Activated T-cell treated with anti-CD3 and anti-CD28 coated beads, Interleukin-2, amount 50 U/mL, for 48 hours (primary cell): ENCODE measurements at places on chromosomes 6 and 20.

DNA sequence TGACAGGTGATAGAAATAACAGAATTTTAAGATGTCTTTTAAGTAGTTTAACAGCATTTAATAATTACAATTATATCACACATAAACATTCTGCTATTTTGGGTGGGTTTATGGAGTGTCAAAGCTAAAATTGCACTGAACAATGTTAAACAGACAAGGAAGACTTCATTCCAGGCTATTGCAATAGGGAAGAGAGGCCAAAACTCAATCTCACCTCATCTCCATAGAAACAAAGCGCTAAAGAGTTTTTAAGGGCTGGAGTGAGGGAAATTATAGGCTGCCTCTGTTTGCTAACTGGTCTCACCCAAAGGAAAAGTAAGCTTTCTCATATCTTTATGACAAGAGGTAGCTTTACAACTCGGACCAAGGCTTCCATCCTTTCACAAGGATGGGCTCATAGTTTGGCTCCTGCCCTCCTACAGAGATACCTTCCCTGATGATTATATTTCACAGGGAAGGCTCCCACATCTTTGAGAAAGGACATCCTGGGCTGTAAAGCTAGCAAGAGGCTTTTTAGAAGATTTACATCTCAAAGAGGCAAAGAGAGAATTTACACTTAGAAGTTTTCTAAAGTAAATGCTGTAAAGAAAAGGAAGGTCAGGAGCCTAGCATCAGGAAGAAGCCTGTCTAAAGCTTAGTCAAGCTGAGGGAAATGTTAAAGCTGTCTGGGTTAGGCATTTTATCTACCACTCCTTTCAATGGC, 350.2 kb upstream of the IMPG1 start:
- no peak for DNase-seq

GRCh38 chr6:150696190-150696589, 96.5 kb downstream of the PLEKHG1 start:
- DNase-seq: no peak

DNA sequence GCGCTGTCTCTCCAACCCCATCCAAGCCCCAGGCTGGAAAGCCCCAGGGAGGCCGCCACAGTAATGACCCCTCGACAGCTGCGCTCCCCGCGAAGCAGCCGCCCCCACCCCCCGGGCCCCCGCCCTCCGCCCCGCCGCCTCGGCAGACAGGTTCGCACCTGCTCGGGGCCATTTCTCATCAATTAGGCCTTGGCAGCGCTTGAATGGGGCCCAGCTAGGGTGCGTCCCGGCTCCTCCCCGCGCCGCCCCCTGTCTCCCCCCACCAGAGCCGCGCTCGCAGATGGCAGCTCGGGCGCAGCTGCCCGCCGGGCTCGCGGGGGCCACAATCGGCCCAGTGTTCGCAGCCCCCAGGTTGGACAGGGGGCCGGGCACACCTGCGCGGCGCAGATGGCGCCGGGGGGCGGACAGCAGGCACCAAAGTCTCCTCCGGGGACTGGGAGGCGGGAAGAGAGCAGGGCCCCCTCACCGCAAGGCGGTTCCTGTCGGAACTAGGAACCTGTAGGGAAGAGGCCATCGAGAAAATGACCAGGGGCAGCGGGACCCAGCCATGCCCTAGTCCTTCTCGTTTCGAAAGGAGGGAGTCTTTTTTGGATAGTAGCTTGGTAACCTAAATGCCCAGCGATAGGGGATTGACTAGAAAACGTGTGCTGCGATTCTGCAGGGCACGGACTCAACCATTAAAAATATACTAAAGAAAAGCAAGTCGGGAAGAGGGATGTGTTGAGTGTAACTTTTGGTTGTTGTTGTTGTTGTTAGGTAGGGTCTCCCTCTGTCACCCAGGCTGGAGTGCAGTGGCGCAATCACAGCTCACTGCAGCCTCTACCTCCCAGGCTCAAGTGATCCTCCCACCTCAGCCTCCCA, 83.2 kb upstream of the EYA2 start:
- no peak for DNase-seq

GRCh38 chr6:37688078-37688850, 9.4 kb downstream of the MDGA1 start:
- DNase-seq: no peak

GRCh38 chr6:157273756-157274470, 49.4 kb downstream of the TMEM242 start:
- peak; percentile 80 for DNase-seq

GRCh38 chr6:111750753-111751673, 122.2 kb downstream of the FYN start:
- no peak for DNase-seq

DNA sequence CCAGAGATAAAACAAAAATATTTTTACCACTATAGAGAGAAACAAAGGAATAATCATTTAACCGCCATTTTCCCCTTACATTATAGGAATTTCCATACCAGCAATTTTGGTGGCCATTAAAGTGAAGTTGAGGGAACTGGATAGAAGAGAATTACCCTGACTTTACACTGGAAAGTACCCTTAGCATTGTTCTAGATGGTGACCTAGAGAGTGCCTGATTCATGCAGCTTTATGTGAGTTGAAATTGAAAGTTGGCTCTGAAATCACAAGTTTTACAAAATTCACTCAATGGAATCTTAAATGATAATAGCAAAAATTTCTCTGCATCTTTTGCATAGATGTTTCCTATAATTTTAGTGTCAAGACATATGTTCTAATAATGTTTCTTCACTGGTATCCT, 55.7 kb upstream of the PREP start:
- DNase-seq: no peak

- DNase-seq: no peak
Measured at GRCh38 chr20:47003223-47003622, 108.6 kb downstream of the EYA2 start.

DNA sequence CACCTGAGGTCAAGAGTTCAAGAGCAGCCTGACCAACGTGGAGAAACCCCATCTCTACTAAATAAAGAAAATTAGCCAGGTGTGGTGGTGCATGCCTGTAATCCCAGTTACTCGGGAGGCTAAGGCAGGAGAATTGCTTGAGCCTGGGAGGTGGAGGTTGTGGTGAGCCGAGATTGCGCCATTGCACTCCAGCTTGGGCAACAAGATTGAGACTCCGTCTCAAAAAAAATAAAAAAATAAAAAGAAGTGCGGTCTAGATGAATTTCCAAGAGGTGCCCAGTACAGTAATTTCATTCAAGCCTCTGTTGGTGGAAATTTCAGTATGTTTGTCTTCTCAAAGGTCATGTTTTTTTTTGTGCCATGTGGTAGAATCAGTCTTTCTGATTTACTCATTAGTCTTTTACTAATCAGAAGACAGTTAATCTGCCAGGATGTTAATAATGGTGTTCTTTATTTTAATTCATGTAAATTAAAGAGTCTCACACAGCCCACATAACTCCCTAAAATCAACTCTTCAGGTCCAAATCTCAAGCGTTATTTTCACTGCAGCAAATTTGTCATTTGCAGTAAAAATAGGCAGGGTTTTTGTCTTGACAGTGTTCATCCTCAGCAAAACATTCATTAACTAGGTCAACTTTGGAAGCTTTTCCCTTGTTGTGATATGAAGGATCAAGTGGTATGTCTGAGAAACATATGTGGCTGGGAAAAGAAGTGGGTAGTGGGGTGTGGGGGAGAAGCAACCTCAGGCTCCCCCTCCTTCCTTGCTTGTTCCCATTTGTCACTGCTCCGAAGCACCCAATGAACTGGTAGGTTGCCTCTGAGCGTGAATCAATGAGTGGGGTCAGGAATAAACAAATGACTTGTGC, 13.3 kb downstream of the TP53INP2 start:
- no peak for DNase-seq

DNA sequence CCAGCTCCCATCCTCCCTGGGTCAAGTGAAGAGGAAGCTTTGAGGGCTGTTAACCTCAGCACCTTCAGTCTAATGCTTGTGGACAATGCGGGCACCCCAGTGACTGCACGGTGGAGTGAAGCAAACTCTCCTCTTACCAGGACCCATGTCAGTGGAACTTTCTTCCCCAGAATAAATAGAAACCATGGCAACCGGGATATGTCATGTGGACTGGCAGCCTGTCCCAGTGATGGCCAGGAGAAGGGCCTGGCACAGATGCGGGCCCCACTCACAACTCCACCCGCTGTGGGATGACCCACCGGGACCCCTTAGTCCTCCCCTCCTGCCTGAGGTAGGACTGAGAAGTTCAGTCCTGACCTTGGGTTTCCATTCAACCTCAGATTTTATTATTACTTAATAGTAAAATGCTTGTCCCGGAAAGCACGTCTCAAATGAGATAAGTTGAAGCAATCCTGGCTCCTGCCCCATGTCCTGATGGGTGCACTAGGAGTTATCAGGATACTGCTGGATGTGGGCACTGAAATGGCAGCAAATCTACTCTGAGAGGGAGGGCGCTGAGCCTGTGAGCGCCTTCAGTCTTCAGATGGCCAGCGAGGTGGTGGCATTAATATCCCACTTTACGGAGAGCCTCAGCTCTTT, 23.5 kb downstream of the TOX2 start:
- DNase-seq: no peak

DNA sequence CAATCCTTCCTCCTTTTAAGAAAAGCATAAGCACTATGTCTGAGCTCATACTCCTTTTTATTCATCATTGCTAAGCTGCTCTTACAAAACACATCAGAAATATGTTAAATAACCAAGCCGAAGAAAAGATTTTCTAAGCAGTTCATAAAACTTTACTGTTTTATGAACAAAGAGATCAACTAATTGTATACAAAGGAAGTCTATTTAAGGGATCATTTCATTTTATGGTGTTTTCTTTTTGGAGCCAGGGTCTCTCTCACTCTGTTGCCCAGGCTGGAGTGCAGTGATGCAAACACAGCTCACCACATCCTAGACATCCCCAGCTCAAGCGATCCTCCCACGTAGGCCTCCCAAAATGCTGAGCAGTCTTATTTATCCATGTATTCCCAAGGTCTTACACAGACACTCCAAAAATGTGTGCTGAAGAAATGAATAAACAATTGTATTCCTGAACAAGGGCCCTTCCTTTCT, 9.3 kb downstream of the NUDT3 start:
- no peak for DNase-seq

DNA sequence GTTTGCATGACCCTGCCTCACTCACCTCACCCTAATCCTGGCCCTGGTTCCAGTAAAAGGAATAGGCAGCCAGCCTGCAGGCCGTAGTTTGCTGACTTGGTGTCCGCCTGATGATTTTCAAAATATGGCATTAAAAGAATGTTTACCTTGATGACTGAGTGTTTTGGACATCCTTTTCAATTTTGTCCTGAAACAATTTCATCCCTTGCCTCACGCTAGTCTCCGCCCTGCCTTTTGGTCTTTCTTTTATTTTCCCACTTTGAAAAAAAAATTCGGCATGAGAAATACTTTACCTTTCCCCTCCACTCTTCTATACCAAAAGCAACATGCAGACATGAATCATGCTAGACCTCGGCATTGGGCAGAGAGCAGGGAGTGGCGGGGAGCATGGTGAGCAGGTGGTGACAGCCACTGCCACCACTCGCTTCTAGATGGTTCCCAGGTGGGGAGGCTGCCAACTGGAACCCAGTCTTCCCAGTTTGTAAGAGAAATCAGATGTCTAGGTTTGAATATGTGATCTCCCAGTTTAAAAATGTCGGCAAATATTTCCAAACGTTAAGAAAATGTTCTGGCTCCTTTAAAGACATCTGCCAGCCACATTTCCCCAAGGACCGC, 9.4 kb downstream of the CD40 start:
- DNase-seq: no peak

DNA sequence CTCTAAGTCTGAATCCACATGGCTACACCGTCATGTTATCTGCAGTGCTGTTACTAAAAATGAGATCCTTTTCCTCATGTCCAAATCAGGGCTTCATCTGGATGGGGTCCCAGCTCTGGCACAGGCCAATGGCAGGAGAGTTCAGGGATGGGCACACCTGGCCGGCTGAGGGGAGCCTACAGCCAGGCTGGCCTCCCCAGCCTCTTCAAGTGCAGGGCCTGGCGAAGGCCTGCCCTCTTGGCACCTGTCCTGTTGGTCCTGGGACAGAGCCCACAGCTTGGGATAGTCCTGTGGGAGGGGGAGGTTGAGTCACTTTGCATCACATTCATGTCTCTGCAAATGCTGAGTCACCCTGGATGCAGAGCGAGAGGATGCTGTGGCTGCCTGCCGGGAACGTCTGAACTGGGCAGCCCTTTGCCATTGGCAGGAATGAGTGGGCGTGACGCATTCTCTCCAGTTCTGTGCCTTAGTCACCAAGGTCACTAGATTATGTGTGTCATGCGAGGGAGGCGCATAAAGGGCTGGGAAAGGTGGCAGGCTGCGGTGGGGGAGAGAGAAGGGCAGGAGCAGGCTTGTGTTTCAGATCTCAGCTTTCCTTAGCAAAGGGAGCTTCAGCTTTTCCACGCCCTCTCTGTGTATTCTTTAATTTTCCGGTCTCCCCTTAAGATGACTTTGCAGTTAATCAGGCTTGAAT, 223.2 kb upstream of the ECI2 start:
- peak; percentile 45 for DNase-seq

- no peak for DNase-seq
Measured at GRCh38 chr20:62578294-62578897, 63.9 kb upstream of the SLCO4A1 start.

DNA sequence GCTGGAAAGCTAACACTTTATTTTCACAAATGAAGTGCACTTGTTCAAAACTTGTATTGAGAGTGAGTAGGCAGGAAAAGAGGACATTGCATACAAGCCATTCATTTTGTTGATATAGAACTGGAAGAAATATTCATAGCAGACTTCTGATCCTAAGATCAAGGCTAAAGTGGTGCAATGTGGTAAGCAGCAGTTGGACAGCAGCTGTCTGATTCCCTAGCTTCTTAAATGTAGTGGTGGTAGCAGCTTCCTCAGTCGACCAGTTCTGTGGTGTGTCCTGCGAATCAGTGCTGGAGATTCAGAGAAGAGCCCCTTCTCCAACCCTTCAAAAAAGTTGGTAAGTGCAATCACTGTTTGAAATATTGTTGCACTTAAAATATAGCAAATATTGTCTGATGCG, 281.7 kb upstream of the GJE1 start:
- DNase-seq: no peak

DNA sequence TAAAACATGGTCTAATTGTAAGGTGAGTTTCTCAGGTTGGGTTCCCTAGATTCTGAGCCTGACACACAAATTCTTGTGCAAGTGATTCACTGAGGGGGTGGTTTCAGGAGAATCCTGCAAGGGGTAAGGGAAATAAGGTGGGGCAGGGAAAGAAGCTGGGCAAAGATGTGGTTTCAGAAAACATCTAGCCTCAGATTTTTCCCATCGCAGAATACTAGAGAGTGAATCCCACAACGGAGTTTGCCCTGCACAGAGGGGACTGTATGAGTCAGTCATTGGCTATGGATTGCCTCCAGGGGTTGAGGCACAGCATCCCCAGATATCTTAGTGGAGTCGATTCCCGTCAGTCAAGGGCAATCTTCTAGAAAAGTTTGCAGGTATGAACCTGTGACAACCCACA, 65.2 kb downstream of the PRL start:
- DNase-seq: no peak

- DNase-seq: no peak
Measured at GRCh38 chr6:43621836-43622180, 7.3 kb downstream of the GTPBP2 start.
